CD4-positive, alpha-beta T cell treated with Interleukin-21 for 1 hour (primary cell): ENCODE measurements at places on chromosomes 1 and 21.

DNA sequence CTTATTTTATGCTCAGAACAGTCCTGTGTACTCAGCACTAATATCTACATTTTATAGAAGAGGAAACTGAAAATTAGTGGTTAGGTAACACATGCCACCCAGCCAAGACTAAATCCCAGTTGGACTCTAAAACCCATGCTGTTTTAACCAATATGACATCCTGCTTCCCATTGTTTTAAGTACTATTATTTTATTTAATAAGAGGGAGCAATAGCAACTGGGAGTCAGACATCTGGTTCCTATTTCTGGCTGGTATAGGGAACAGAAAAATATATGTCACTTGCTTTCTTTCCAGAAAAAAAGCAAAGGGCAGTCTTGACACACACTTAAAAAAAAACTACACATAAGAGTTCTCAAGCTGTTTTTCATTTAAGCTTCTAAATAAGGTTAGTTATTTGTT is 11.9 kb downstream of the KLHL12 start:
- DNase-seq = no peak

- no peak for DNase-seq
Measured at GRCh38 chr1:199573047-199573446, 454.5 kb upstream of the NR5A2 start.

DNA sequence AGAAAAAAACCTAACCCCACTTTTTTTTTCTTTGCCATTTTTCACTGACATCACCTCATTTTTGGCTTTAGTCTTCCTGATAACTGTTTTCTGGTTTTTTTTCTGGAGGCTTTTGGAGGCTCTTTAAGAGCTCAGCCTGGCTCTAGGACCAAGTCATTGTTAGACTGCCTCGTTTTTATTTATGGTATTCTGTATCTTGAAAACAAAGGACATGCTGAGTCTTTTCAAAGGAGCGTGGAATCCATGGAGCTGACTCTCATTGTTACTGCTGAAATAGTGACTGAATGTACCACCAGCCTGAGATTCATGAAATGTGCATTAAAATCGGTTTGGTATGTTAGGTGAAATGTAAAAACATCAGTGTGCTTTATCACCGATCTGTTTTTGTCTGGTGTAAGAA is 28.0 kb downstream of the RASAL2 start:
- DNase-seq = no peak

GRCh38 chr1:73839922-73840321 is 358.1 kb downstream of the LRRIQ3 start:
- no peak for DNase-seq

DNA sequence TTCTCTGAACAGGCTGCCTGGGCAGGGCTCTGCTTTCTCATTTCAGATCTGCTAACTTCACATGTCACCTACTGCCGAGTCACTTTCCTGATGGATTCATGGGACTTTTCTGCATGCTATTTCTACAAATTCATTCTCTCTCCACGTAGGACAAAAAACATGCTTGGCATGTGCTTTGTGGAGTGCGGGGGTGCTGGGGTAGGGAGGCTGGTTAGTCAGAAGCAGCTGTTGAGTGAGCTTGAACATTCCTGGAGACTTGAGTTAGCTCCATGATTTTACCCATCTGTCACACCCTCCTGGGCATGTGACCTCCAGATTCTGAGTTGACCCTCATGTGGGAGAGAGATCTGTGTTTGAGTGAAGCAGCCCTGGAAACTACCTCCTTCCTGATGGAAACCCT is 71.4 kb downstream of the UCK2 start:
- DNase-seq = no peak

- peak; percentile 31 for DNase-seq
Measured at GRCh38 chr21:31410499-31411131, 66.6 kb upstream of the TIAM1 start.
